ENCODE measurements at places on chromosomes 6 and 20. TPM values are rescaled to one million over a fixed set of nuclear protein-coding genes. Genes with fewer than 3 reads are reported as not detected.

The KIAA0408 gene
- 4.0 TPM for total RNA-seq

- peak; percentile 9 for DNase-seq
Observed at GRCh38 chr6:132900849-132901248, 86.5 kb downstream of the RPS12 start.

- no peak for DNase-seq
Observed at GRCh38 chr6:128531696-128532095, 11.3 kb upstream of the PTPRK start.

DNA sequence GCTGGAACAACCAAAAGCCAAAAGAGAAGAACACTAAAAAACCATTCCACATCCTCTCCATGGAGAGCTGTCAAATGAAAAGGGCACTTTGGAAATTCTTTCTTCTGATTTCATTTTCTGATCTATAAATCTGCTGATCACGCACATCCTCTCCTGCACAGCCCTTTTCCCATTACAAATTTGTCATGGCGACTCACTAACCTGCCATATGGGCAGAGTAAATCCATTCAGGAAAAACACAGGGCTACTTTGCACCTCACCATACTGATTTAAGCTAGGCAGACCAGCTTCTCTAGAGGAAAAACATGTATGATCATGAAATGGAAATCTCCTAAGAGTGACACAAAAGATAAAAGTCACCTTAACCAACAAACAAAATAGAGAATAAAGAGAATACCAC lies 26.0 kb downstream of the TOMM6 start:
- no peak for DNase-seq

DNA sequence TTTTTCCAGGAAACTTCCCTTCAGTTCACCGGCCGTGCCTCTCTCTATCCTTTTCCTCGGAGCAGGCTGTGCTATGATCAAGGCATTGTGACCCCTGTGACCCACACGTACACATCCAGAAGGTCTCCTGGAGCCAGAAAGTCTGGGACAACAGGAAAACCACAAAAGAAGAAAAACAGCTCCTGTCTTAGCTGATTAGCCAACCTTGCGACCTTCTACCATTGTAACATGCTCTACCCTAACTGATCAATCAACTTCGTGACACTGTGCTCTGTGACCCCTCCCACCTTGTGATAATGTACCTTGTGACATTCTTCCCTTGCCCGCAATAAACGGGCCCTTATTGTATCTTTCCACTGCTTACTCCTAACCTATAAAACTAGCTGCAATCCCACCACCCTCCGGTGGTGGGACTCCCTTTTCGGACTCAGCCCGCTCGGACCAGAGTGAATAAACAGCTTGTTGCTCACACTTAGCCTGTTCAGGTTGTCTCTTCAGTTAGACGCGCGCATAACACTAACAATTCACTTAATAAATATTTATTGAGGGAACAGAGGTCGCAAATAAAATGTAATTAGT lies 24.2 kb downstream of the ZNF311 start:
- peak; percentile 91 for DNase-seq

DNA sequence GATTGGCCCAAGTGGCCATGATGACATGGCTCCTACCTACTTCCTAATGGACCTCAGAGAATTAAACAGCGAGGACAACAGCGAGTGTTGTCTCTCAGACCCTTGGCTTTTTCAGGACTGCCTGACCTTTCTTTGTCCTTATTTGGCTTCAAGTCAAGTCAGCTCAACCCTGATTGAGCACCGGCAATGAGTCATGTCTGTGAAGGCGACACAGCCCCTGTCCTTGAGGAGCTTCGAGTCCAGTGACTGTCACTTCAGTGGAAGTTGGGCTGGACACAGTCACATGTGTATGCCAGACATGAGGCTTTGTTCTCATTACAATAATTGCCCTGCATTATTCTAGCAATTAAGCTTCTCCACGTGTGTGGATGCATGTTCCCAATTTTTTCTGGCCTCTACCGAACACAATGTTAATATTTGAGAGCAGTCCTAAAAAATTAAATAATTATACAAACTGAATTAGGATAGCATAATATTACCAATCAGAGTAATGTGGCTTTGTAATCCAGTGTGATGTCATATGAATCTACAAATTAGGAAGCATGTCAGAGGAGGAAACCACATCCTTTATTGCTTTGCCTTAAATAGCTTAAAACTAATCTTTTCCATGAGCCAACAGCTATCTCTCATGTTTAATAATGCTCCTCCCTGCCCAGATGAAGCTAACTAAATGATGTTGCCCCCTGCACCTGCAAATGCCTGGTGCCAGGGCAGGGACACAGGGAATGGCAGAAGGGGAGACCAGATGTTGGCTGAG lies 178.6 kb downstream of the CDH26 start:
- DNase-seq: no peak
